ENCODE measurements at places on chromosomes 1 and 21. TPM values are rescaled to one million over a fixed set of nuclear protein-coding genes. Genes with fewer than 3 reads are reported as not detected.

Gene TRIM46
- total RNA-seq, result 6.1 TPM

Gene FCRLB
- total RNA-seq, result 0.68 TPM

Gene TMEM81
- total RNA-seq, result 2.5 TPM

Gene ANKRD34A
- total RNA-seq, result 7.7 TPM

Gene RNU5D-1
- total RNA-seq, result not detected

Gene GALNT2
- 40.1 TPM for total RNA-seq

Gene RAB13
- total RNA-seq, result 45.6 TPM

Gene OR2T5
- total RNA-seq, result not detected

Gene SH3BGR
- total RNA-seq, result 4.8 TPM

Gene CLIC6
- 0.58 TPM for total RNA-seq

Gene RAB7B
- not detected for total RNA-seq

Gene ZNF496
- total RNA-seq, result 28.0 TPM

Gene IVL
- not detected for total RNA-seq

Gene B3GALT6
- 14.3 TPM for total RNA-seq

Measured in activated CD8-positive, alpha-beta T cell treated with anti-CD3 and anti-CD28 coated beads for 36 hours (primary cell).